ENCODE measurements at places on chromosomes 12 and 14.

DNA sequence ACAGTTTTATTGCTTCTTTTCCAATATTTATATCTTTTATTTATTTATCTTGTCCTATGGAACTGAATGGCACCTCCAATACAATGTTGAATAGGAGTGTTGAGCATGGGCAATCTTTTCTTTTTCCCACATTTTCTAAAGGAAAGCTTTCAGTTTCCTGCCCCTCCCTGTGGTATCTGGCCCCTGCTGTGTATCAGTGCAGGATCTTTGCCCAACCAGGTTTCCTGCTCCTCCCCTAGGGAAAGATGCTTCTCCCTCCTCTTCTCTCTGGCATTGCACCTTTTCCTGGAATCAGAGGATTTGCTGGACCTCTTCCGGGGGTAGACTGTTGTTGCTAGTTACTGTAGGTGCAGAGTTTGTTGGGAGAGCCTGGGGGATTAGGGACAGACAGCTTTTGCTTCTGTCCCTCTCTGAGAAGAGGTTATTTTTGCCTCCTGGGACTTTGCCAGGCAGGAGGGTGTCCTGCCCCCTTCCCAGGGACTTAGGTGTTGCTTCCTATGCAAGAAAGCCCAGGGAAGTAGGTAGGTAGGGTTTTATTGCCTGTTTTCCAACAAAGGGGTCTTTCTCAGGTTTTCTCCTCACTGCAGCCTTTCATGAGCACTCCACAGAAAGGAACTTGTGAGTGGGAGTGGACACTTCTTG lies 67.6 kb downstream of the POLR3B start:
- DNase-seq: no peak

- DNase-seq: no peak
Observed at GRCh38 chr12:95205685-95206084, 11.6 kb downstream of the FGD6 start.

DNA sequence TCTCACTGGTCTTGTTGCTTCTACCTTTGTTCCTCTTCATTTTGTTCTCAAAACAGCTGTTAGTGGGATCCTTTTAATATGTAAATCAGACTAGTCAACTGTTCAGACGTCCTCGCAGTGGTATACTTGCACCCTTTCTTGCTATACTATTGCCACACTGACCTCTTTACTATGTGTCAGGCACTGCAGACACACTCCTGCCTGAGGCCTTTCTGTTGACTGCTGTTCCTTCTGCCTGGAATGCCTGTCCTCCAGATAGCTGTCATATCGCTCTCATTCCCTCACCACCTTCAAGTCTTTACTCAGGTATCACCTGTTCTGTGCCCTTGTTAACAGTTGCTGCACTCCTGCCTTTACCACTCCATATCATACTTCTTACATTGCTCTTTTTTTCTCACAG lies 90.0 kb upstream of the TMEM263 start:
- DNase-seq: no peak

- DNase-seq: peak; percentile 73
Observed at GRCh38 chr12:121577443-121578180, 3.2 kb downstream of the KDM2B start.

DNA sequence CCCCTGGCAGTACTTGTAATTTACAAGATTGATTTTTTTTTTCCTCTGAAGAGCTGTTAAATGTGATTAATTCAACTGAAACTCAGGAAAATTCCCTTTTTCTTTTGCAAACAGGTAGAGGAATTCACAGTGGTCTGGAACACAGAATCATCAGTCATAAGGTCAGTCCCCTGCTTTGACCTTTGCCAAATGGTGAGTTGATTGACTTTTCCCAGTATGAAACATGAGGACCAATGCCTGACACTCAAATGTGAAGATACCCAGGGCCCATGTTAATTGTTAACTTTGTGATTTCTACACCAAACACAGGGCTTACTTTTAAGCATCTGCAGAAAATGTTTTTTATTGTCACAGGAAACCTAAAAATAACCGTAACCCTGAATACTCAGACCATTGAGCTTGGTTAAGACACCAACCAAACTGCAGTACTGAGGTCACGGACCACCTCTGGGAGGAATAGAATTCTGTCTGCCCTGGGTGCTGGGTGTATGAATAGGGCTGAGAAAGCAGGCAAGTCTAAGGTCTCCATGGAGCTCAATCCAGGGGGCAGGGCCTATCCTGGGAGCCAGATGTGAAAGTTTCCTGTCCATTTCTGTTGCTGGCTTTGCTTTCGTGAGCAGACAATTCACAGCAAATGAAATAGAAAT lies 192.4 kb downstream of the TMX1 start:
- no peak for DNase-seq

GRCh38 chr14:100532906-100533655 lies 54.1 kb downstream of the BEGAIN start:
- no peak for DNase-seq

- peak; percentile 64 for DNase-seq
Observed at GRCh38 chr14:36069535-36069900, 107.0 kb downstream of the PTCSC3 start.

DNA sequence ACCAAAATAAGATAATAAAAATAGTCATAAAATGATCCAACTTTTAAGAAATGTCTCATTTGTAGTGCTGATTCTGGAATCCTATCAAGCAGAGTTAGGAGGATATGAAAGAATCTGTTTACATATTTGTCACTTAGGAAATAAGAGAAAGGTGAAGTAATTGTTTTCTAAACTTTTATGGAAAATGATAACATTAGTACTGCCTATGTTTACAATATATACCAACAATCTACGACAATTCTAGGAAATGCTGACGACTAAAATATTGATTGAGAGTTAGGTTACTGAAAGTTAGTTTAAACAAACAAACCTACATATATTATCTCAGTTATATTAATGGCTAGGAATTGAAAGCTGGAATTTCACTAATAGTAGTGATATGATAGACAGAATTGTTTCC lies 18.0 kb downstream of the TSPAN19 start:
- no peak for DNase-seq

DNA sequence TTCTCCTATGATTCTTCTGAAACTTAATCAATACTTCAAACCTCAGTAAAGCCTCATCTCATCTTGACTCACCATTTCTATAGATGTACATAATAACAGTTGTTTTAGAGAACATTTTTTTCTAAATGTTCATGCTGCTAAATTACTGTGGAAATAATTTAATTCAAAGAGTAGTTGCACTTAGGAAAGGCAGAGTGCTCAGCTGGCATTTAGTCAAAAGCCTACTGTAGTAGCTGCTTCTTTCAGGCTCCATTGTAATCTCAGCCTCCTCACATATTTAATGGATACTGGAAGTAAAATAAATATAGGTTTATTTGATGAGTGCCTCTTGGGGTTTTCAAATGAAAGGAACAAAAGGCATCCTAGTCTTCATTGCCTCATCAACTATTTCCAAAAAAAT lies 325.0 kb downstream of the CCER1 start:
- no peak for DNase-seq

DNA sequence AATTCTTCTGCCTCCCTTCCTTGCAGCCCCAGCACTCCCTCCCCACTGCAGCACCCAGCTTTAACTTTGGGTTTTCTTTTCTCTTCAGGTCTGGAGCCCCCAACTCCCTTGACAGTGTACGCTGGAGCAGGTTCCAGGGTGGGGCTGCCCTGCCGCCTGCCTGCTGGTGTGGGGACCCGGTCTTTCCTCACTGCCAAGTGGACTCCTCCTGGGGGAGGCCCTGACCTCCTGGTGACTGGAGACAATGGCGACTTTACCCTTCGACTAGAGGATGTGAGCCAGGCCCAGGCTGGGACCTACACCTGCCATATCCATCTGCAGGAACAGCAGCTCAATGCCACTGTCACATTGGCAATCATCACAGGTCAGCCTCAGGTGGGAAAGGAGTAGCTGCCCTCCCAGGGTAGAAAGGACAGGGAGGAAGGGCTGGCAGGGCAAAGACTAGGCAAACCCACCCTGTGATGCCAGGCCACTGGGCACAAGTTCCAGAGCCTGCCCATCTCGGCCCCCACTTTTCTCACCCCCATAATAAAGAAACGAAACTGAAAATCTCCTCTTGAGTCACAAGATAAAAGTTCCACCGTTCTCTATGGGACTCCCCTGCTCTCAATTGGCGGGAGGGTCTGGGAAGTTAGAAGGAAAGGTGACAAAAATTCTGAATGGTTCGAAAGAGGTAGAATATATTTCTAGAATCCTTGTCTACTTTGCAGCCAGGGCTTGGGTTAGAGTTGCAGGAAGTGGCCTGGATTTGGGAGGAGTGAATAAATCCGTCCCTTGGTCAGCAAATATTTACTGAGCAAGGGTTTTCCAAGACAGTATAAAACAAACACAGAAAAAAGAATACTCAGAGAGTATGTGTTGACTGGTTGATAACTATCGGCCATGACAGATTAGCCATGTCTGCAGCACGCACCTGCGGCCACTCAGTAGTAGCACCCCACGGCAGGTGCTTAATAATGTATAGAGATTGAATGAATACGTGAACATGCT lies 3.2 kb downstream of the LAG3 start:
- DNase-seq: no peak

DNA sequence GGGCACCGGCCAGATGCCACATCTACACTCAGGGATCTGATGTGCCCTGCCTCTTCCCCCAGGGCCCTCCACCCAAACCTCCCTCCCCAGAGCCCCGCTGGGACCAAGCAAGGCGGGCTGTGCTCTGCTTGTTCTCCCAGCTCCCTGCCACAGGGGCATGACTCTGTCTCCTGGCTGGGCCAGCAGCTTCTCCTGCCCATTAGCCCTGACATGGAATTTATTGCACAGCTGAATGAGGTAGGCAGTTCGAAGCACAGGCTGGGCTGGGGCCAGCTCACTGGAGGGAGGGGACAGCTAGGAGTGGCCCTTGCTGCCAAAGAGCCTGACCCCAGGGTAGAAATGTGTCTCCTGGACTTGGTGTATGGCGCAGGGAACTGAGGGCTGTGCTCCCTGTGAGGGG lies 42.4 kb downstream of the ARL6IP4 start:
- DNase-seq: no peak

- DNase-seq: no peak
Observed at GRCh38 chr14:89616852-89617341, 199.9 kb upstream of the FOXN3 start.

DNA sequence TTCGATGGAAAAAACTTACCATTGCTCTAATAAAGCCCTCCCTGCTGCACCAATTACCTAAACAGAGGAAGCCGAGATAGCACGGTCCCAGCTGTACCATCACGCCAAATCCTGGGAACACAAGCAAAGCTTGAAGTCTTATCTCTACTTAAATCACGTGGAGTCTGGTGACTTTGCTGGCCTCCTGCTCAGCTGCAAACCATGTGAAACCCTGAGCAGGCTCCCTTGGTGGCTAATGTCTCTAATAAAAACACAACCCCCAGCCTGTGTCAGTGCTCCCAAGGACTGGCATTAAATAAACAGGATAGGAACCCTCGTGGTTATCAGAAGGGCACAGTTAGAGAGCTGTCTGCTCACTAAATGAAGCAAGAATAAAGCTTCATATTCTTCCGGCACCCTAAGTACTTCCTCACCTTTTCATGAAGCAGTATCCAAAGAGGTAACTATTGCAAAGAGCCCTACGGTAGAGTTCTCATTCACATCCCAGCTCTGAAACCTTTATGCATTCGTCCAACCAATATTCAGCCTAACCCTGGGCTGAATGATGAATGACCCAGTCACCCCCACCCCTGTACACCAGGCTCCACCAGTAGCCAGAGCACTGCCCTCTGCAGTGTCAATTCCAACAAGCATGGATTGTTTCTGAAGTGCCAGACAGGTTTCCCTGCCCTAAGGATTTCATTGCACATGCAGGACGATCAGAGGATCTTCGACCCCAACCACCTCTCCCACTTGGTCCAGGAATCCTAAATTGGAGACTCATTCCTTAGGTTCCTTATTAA lies 452.7 kb upstream of the TMPO start:
- DNase-seq: no peak

- DNase-seq: no peak
Observed at GRCh38 chr12:130438711-130439110, 101.0 kb downstream of the PIWIL1 start.

DNA sequence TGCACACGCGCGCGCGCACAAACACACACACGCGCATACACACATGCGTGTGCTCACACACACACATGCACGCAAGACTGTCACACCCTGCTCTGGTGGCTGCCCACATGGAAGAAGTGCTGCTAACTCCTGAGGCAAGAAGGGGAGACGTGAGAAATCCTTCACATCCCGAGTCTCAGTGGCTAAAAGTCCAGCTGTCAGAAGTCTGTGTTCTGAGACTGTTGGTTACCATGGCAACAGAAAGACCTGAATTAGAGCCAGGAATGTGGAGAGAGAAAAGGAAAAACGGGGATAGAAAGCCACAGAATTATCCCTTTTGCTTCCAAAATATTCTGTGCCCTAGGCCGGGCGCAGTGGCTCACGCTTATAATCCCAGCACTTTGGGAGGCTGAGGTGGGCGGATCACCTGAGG lies 71.2 kb downstream of the PPFIBP1 start:
- peak; percentile 52 for DNase-seq

DNA sequence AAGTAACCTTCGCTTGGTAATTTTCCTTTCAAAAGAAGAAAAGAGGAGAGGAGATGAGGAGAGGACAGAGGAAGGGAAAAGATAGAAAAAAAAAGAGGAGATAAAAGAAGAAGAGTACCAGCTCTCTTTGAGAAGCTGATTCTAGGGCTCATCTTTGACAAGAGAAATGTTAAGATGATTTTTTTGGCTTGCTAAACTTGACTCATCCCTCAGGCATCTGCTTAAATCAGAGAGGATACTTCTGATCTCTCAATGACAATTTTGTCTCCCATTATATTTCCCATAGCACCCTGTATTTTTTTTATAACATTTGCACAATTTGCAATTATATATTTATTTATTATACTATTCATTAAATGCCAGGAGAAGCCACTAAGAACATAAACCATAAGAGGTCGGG lies 17.1 kb downstream of the SYT1 start:
- DNase-seq: no peak

DNA sequence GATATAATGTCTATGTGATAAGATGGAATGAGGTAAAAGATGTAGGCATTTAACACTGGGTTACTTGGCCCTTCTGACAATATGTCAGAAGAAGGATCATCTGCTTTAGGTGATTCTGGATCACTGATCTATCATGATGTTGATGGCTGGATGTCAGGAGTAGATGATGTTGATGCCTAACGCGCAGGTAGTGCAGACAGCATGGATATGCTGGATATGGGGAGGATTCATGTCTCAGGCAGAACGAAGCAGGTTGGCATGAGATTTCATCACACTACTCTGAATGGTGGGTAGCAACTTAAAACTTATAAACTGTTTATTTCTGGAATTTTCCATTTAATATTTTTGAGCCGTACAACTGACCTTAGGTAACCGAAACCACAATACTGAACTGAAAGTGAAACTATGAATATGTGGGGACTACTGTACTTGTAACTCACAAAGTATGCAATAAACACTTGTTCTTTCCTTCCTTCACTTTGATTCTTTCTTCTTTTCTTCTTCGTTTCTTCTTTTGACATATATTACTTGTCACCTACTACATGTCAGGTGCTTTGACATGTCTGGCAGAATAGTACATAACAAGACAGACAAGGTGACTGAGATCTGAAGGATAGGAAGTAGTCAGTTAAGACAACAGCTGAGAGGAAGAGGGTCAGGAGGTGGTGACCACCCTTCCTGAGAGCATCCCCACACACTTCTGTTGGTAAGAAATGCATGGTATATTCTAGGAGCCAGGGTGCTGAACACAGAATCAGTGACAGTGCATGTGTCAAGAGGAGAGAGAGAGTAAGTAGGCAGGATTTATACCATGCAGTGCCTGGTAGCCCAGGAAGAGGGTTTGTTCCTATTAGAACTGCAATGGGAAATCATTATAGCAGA lies 238.8 kb downstream of the PPFIA2 start:
- DNase-seq: no peak

- peak; percentile 20 for DNase-seq
Observed at GRCh38 chr12:104350211-104351056, 46.9 kb downstream of the EID3 start.

Measured in ecto neural progenitor cell (in vitro differentiated cells).